Spleen (tissue), 13 donors: ENCODE measurements at places on chromosomes 2 and 18.
A peak's percentile ranks its signal among the peaks of the same experiment; 100 is the strongest.

DNA sequence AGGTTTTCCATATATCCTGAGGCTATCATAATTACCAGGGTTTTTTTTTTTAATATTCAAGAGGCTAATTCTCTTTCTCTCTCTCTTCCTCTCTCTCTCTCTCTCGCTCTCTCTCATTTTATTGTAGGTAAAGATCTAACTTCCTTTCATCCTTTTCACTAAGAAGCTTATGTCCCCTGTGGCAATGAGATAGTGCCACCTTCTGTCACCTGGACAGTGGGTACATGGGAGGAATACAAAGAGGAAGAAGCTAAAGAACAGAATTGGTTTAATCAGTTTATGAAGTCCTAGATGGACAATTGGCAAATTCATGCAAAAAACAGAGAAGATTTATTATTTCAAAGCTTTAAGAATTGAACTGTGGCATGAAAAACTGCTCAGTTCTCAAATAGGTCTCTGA lies 1582.3 kb upstream of the TMEFF2 start:
- DNase-seq, result no peak

- peak; percentile 93 for DNase-seq
Observed at GRCh38 chr18:9613550-9614400, 584 bp downstream of the PPP4R1 start.

- no peak for DNase-seq
Observed at GRCh38 chr2:166891727-166892126, 3.4 kb downstream of the XIRP2 start.

DNA sequence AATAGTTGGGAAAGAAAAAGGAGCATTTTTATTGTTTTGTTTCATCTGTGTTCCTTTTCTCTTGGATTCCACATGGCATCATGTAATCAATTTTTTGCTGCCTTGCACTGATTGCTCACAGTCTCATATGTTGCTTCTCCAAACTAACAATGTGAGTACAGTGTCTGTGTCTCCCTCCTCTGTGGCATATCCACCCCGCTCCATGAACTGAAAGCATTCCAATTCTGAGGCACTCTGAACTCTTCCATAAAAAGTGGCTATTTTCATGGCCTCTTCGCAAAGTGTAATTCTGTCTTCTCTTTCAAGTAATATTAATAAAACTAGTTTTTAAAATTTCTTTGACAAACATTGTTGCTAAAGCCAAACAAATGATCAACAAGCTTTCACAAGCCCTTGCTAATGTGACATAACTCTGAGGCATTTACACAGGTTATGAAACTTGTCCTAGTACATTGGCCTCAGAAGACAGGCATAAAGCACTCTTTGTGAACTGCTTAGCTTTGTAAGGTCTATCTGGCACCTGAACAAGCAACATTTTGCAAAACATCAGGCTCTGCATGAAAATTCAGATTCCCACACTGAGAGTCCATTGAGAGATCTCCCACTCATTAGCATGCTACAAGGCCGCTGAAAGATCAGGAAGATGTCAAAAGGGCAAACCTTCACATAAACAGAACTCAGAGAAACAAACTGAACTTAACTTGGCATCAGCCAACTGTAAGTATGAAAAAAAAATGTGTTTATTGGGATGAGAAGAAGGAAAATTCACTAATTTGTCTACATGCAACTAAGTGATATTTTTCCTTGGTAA lies 33.0 kb downstream of the GPR75 start:
- no peak for DNase-seq

DNA sequence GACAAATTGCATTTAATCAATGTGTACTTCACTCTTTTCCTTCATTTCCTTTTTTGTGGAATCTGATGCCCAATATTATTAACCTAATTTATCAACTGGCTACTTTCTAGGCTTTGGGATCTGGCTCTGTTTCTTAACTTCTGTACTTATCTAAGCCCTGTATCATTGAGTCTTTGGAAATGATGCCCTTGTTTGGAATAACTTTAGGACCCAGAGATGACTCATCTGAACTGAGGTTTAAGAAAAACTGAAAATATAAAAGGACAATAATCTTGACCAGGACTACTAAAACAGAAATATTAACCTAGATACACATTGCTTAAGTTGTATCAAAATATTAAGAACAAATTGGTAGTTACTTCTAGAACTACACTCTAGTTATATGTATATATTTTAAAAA lies 600.8 kb downstream of the CPS1 start:
- no peak for DNase-seq

GRCh38 chr18:22856870-22857269 lies 76.3 kb upstream of the RBBP8 start:
- no peak for DNase-seq

GRCh38 chr18:49447810-49448745 lies 12.4 kb downstream of the DYM start:
- DNase-seq, result no peak
